CD4-positive, alpha-beta T cell treated with Interleukin-21 for 1 hour (primary cell): ENCODE measurements at places on chromosomes 7 and 10.

DNA sequence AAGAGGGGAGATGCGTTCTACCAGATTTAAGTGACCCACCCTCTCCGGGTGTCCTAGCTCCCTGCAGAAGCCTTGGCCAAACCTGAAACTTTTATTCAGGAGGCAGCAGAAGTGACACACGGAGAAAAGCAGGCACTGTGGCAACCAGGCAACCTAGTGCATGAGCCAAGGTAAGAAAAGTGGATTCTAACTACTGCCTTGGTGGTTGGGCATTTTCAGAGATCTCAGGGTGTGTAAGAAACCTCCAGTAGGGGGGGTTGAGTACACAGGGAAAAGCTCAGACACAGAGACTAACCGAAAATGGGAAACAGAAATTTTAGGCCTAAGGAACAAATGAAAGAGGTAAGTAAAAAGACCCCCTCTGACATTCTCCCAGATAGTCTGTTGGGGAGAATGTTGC lies 645.7 kb downstream of the ANKRD7 start:
- DNase-seq, result no peak

- no peak for DNase-seq
Measured at GRCh38 chr7:151869109-151869428, 7.8 kb downstream of the PRKAG2 start.

GRCh38 chr7:24576171-24577025 lies 3.1 kb downstream of the PALS2 start:
- peak; percentile 44 for DNase-seq

- DNase-seq, result no peak
Measured at GRCh38 chr10:6522230-6522629, 57.8 kb downstream of the PRKCQ start.

GRCh38 chr10:13792006-13792405 lies 205.2 kb downstream of the PRPF18 start:
- no peak for DNase-seq

GRCh38 chr7:953547-954327 lies 743 bp downstream of the ADAP1 start:
- DNase-seq, result peak; percentile 37

- DNase-seq, result no peak
Measured at GRCh38 chr7:42068554-42069280, 168.3 kb downstream of the GLI3 start.

- no peak for DNase-seq
Measured at GRCh38 chr7:100048680-100049079, 894 bp upstream of the ZSCAN21 start.

- DNase-seq, result peak; percentile 20
Measured at GRCh38 chr7:139602143-139602722, 78.7 kb downstream of the CLEC2L start.

- no peak for DNase-seq
Measured at GRCh38 chr10:35420827-35421552, 84.7 kb downstream of the CCNY start.

- no peak for DNase-seq
Measured at GRCh38 chr10:46557319-46558121, 1.1 kb upstream of the GPRIN2 start.

- DNase-seq, result peak; percentile 54
Measured at GRCh38 chr7:142797391-142798377, 26.9 kb downstream of the PRSS2 start.

DNA sequence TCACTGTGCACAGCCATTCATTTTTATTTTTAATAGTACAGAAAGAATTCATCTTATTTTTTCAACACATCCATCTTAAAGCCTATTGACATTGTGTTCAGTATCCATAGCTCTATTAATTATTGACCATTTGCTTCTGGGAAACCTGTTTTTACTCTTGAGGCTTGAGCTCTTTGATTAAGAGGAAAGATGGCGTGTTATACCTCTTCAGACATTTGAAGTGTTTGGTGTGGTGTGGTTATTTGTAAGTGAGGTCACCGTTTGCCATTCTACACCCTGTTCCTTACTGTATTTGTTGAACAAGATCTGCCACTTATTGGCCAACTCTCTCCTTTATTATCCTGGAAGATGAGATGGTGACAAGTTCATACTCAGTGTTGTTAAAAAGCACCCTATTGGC lies 18.4 kb downstream of the C7orf57 start:
- no peak for DNase-seq

DNA sequence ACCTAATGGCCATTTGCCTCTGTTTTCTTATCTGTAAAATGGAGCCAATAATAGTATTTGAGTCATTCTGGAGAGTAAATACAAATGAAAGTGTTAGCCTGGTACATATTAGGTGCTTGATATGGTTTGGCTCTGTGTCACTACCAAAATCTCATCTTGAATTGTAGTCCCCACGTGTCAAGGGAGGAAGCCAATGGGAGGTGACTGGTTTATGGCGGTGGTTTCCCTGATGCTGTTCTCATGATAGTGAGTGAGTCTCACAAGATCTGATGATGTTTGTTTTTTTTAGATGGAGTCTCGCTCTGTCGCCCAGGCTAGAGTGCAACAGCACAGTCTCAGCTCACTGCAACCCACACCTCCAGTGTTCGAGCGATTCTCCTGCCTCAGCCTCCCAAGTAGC lies 194.0 kb upstream of the SEMA3E start:
- DNase-seq, result no peak

DNA sequence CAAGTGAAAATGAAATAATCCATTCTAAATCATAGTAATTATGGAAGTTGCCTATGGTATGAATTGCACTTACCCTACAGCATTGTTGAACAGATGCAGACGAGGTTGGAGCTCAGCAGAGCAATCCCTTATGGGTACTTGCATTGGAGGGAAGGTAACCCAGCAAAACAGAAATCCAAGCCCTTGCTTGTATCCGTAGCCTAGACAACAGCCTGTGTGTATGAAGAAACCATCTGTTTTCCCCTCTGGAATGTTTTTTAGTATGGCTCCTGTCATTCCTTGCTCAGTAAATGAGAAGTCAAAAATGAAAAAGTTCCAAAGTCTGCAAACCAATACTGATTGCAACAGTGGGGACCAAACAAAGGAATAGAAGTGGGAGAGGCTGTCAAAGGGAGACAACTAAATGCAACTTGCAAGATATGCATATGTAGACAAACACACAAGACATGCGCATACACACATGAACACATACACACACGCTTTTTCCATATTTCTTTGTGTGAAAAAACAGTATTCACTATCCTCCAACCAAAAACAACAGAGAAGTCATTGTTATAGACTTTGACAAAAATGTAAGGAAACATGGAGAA lies 260.8 kb downstream of the DYNC1I1 start:
- no peak for DNase-seq

GRCh38 chr10:124693801-124694416 lies 50.3 kb downstream of the FAM53B start:
- peak; percentile 51 for DNase-seq

DNA sequence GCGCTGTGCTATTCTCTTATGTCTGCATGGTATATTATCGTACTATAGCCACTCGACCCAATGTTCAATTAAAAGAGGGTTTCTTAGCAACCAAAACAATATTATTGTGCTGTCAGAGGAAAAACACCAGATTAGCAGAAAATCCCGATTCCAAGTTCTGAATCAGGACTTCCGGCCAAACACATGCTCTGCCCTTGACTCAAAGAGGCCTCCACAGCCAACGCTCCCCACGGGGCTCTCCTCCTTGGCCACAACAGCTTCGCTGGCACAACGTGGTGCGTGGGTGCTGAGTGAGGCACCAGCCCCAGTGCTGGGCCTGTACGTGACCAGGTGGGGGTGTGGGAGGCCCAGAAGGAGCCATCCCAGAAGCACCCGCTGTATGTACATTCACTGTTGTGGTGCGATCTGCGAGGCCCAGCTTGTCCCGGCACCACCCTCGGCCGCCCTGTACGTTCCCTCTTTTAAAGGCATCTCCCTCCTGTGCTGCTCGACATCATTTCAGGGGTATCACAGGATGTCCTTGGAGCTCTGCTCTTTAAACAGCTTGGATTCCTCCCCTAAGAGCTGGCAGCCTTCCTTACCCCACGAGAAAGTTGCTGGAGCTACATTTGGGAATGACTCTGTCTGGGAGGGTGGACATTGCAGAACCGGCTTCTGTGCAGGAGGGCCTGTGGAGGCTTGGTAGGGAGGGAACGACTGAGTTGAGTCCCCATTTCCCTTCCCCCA lies 736.2 kb downstream of the PARD3 start:
- no peak for DNase-seq

DNA sequence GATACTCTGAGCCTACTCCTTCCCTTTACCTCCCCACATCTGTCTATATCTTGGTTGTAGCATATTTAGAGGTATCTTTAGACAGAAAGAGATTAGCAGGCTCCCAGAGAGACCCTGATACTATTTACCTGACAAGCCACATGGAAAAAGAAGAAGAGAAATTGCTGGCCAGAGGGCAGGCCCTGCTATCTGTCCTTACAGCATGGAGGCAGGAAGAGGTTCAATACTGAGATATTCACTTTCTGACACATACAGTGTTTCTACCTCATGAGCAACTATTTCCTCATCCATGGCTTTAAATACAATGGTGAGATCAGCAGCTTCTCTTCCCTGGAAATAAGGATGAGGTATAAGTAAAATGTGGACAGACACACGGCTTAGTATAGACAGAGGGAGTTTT lies 33.9 kb upstream of the TSPAN13 start:
- no peak for DNase-seq

DNA sequence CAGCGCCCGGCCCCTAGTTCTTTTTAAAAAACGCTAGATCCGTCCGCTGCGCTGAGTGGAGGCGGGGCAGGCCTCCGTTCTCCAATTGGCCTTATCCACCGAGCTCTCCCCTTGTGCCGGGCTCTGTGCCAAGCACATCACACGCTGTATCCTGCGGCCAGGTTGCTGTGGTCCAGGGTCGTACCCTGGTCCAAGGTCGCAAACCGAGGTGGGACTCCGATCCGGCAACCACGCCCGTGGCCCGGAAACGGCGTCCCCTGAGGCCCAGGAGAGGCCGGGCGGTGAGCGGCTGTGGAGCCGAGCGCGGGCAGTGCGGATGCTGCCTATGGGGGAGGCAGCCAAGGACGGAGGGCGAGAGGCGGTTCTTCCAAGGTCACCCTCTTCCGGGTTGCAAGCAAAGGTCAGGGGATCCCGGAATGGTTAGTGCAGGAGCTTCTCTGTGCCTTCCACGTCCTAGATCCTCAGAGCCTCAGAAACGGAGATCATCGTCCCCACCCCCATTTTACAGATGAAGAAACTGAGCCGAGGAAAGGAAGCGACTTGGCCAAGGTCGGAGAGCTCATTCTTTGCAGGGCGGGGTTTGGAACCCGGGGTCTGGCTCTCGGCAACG lies 72.4 kb upstream of the LRRC4 start:
- peak; percentile 9 for DNase-seq

- DNase-seq, result no peak
Measured at GRCh38 chr7:73431041-73431835, 2.3 kb upstream of the FZD9 start.

GRCh38 chr10:62402508-62402907 lies 28.3 kb downstream of the ZNF365 start:
- no peak for DNase-seq

DNA sequence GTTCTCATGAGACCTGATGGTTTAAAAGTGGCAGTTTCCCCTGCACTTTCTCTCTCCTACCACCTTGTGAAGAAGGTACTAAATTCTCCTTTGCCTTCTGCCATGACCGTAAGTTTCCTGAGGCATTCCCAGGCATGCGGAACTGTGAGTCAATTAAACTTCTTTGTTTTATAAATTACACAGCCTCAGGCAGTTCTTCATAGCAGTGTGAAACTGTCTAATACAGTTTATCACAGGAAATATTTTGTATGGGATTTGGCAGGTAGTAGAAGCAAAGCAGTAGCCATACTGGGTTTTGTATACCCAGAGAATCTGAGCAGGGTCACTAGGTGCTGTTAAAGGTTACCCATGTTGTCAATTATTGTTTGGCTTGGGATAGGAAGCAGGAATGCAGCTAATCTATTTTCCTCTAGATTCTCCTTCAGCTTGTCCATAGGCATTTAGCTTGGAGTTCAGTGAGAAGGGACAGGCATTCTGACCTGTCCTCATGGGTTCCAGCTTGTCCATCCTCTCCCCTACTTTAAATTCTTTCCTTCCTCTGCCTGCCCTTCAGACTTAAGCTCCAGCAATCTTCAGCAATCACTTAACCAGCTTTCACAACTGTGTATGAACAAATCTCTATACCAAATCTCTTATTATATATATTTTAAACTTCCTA lies 186.7 kb downstream of the PCLO start:
- no peak for DNase-seq

- DNase-seq, result no peak
Measured at GRCh38 chr7:36795451-36796021, 71.2 kb upstream of the AOAH start.
